Glutamatergic neuron (in vitro differentiated cells): ENCODE measurements at places on chromosomes 2 and 18. TPM values are rescaled to one million over a fixed set of nuclear protein-coding genes. Genes with fewer than 3 reads are reported as not detected.

DNA sequence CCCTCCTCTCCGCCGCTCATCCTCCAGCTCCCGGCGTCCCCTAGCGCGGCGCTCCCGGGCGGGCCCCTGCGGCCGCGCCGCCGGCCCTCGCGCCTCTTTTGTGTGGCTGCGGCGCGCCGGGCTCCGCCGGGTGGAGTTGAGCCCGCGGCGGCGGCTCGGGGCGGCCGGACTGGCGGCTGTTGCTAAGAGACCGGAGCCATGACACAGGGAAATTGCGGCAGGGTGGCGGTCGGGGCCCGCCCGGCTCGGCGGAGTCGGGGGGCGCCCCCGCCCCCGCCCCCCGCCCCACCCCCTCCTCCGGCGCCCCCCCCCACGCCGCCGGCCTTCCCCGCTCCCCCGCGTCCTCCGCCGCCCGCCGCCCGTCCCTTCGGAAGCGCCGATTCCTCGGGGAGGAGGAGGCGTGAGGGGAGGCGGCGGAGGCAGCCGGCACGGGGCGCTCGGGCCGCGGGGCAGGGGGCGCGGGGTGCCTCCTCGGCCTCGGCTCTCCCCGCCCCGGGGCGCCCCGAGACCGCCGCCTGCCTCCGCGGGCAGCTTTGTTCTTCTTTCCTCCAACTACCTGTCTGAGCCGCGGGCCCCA lies at the start of gene TMEM200C:
Gene TMEM200C (minus strand): TSS at position 224 of the 577 bp plus-strand sequence. CDS start 3,459 bp downstream, outside the sequence.
- H3K36me3 ChIP-seq: no peaks in the 10 kb centered on the region
- H3K27ac ChIP-seq: peak within 1 kb of the TSS; percentile 76
- DNase-seq: peak; percentile 78
- peaks cover 18% of the 10 kb centered on the region for H3K4me1 ChIP-seq

- peak; percentile 53 for DNase-seq
- H3K4me1 ChIP-seq: peaks cover 19% of the 10 kb centered on the region
- H3K27ac ChIP-seq: no peak overlapping the region
- no peaks in the 10 kb centered on the region for H3K27me3 ChIP-seq
Measured at GRCh38 chr18:78875016-78875777, 104.4 kb upstream of the SALL3 start.

- H3K4me3 ChIP-seq: no peak overlapping the region
- DNase-seq: no peak
- peaks cover 7% of the 10 kb centered on the region for H3K4me1 ChIP-seq
- peaks cover 2% of the 10 kb centered on the region for H3K27me3 ChIP-seq
Measured at GRCh38 chr18:34738175-34738894, 28.2 kb downstream of the DTNA start.

GRCh38 chr18:72636611-72637010 lies 92.5 kb upstream of the CBLN2 start:
- H3K4me1 ChIP-seq: no peaks in the 10 kb centered on the region
- H3K27ac ChIP-seq: no peak overlapping the region
- H3K4me3 ChIP-seq: no peak overlapping the region
- H3K36me3 ChIP-seq: no peaks in the 10 kb centered on the region
- H3K27me3 ChIP-seq: no peaks in the 10 kb centered on the region

DNA sequence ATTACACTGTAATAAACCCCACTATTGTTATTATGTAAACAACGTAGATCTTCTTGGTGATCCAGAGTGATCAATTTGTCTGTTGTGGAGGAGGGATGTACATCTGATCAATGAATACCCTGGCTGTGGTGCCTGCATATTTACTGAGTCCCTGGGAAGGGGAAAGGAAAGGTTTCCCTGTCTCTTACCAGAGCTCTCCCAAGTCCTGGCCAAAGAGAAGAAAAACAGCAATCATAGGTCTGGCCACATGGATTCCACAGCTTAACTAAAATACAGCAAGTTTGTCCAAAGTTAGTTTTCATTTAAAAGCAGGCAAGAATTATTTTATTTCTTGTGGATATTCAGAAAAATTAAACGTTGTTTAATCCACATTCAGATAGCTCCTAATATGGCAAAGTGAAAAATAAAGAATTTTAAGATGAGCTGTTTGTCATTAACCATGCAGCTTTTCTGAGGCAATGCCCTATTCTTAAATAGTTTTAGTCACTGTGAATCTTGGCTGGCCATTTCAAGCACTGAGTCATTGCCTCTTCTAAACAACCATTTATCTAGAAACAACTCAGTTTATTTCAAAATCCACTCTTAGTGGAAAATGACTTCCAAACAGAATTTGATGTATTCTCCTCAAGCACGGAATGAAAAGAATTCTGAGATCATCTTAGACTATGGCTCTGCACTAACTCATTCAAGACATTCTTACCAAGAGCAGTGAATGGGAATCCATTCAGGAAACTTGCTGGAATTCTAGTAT lies 1004.4 kb upstream of the CDH2 start:
- H3K4me3 ChIP-seq: no peak overlapping the region
- no peaks in the 10 kb centered on the region for H3K36me3 ChIP-seq
- no peaks in the 10 kb centered on the region for H3K4me1 ChIP-seq
- H3K27ac ChIP-seq: no peak overlapping the region
- no peak for DNase-seq

DNA sequence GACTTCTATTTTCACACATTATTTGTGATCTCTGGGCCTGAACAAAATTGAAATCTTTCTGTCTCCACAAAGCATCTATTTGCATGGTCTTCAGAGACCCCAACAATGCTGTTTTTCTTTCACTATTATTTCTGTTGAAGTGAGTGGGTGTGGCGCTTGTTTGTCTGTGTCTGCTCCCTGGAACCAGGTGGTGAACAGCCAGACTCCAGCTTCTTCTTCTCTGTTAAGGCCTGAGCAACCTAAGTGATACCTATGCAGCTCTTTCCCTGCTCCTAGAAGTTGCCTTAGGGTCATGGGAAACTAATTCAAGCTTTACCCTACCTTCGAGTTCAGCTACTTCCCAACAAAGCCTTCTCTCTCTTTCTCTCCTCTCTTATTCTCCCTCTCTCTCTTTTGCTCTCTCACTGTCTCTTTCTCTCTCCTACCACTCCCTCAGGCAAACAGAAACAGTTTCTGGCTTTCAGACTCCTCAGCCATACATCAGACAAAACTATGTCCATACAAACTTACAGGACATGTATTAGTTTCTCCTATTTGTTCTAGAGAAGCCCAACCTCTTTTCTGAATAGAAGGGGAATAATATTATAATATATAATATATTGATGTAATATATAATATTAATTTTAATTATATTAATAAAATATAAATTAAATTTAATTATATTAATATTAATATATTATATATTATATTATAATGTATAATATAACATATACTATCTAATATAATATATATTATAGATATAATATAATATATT lies 552.5 kb downstream of the DSC3 start:
- no peaks in the 10 kb centered on the region for H3K4me1 ChIP-seq
- H3K27ac ChIP-seq: no peak overlapping the region
- H3K4me3 ChIP-seq: no peak overlapping the region
- DNase-seq: no peak

DNA sequence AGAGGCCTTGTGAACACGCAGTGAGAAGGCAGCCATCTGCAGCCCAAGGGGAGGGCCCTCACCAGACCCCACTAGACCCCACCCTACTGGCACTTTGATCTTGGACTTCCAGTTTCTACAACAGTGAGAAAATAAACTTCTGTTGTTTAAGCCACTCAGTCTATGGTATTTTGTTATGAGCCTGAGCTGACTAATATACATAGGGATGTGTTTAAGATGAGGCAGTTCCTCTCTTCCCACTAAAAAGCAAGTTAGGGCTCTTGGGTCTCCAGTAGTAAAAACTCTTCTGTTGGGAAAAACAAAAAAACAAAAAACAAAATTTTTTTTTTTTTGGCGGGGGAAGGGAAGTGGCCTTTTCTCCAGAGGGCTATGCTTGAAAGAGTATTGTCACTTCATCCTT lies 233.2 kb upstream of the SMAD7 start:
- no peak overlapping the region for H3K4me3 ChIP-seq
- H3K27ac ChIP-seq: no peak overlapping the region
- DNase-seq: no peak
- peaks cover 10% of the 10 kb centered on the region for H3K4me1 ChIP-seq
- no peaks in the 10 kb centered on the region for H3K36me3 ChIP-seq
- H3K27me3 ChIP-seq: no peaks in the 10 kb centered on the region

DNA sequence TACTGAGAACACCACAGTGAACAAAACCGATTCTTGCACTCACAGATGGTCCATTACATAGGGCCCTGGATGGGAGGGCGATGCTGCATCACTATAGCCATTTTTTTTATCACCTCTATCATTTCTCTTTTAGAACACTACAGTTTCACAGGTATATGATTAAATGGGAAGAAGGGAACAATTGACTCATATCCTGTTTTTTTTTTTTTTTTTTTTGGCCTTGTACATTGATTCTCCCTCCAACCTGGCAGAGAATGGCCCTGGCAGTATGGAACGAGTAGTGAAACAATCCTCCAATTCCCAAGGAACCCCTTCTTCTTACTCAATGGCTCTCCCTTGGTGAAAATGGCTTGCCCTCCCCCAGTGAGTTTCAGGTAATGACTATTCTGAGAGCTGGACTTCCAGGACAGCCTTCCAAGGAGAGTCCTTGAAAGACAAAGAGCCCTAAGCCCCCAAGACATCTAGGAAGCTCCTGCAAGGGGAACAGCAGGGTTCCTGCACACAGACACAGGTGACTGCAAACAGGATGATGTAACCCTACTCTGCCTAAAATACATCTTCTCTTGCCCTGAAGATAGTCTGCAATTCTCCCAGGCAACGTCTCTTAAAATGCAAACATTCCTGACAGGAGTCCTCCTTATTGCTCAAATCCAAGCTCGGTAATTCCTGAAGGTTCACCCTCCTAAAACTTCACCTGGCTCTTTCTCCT lies 405.4 kb downstream of the SETBP1 start:
- peaks cover 7% of the 10 kb centered on the region for H3K27me3 ChIP-seq
- peaks cover 3% of the 10 kb centered on the region for H3K36me3 ChIP-seq
- H3K27ac ChIP-seq: no peak overlapping the region

- DNase-seq: peak; percentile 78
- peaks cover 8% of the 10 kb centered on the region for H3K36me3 ChIP-seq
Measured at GRCh38 chr2:240820607-240821428, 799 bp upstream of the KIF1A start.

Gene ASXL3
- 45.6 TPM for total RNA-seq

Gene SPIRE1
- total RNA-seq: 29.9 TPM

Gene ANKRD30BL
- 0.29 TPM for total RNA-seq

Gene SERPINB10
- not detected for total RNA-seq

Gene DQX1
- total RNA-seq: 0.91 TPM
